CD8-positive, alpha-beta T cell (primary cell): ENCODE measurements at places on chromosomes 2 and 18.

DNA sequence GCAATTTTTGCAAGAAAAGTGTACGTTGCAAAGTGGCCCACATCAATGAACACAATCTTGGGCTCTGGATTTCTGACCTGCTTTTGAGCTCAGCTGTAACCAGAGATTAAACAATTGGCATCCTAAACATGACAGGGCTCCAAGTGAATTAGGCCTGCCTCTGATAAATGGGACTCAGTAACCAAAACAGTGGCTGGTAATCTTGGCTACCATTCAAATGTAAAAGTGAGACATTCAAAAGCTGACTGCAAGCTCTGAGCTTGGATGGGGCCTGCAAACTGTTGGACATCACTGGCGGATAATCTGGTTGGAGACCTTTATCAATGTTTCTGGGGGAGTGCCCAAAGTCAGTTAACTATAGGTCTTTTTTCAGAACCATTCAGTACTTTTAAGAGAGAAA is 160.7 kb downstream of the RAB3GAP1 start:
- no peak for DNase-seq

DNA sequence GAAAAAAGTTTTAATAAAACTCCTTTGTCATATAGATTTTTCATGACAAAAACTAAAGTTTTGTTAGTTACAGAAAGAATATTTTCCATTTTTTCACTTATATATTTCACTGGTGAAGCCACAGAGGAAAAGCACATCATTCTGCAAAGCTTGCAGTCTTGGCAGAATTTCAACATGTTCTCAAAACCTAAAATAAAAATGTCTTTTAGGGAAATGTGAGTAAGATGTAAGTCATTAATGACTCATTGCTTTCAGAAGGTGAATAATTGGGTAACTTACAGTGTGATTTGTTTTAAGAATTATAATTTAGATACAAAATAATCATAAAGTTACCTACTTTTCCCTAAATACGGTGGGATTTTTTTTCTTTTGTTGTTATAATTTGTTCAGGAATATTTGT is 43.4 kb upstream of the TNFRSF11A start:
- DNase-seq = no peak

- DNase-seq = no peak
These were observed 66.0 kb upstream of the SCN7A start for GRCh38 chr2:166560022-166560421.

DNA sequence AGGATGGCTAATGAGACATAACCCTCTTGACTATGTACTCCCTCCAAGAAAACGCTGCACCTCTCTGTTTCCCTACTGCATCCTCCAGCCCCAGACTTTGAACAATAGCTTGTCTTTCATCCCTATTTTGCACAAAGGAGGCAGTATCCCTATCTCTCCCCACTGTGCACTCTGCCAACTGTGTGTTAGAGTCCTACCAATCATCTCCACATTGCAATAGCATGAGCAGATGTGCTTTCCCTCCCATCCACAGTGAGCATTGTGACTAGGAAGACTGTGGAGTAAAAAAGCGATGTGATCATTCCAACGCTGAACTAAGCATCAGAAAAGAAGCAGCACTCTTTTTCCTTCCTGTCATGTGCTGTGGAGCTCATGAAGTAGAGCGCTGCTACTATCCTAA is 206.3 kb upstream of the GULP1 start:
- DNase-seq = no peak

DNA sequence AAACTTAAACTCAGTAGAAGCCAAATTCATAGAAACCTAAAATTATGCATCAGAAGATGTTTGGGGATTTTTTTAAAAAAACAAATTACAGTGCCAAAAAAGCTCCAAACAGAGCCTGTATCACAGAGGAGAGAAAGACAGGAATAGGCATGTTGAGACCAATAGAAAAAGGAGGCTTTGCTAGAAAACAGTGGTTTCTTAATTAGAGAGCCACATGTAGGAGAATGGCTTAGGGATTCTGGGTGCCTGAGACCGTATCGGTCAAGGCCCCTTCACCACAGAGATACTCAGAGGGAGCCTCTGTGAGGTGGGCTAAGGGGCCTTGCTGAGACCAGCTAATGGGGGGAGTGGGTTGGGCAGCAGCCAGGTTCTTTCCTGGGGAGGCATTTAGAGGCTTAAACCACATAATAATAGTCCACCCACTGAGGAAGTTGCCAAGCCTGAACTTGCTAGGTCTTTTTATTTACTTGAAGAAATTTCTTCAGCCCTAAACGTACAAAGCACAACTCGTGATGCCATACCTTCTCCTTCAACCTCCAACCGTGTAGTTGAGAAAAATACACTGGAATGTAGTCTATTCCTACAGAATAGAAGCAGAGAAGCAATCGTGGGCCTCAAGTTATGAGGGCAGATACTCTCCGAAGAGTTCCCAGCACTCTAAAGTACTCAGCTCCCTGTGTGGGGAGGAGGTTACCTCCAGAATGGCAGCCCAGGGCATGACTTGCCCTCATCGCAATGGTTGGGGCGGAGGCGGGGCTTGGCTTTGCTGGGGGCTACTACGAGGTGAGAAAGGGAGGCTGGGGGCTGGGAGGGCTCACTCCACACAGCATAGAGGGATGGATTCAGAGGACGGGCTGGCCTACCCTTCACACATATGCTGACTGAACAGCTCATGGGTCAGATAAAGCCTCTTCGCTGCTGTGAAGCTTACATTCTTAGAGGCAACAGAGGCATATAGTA is 237.9 kb downstream of the TPGS2 start:
- DNase-seq = no peak

GRCh38 chr2:64080179-64080578 is 61.0 kb upstream of the VPS54 start:
- no peak for DNase-seq

- DNase-seq = no peak
These were observed 46.3 kb upstream of the SLC39A10 start for GRCh38 chr2:195610717-195611116.

DNA sequence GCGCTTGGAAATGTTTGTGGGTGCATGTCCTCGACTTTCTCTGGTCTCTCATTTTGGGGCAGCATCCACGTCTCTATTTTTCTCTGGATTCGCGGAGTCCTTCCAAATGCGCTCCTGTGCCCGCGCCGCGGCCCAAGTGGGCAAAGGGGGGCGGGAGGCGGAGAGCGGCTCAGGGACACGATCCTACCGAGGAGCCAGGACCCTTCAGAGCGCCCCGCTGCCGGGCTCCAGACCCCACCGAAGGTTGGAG is 990 bp downstream of the EPAS1 start:
- no peak for DNase-seq

- no peak for DNase-seq
These were observed 193.8 kb downstream of the LRRTM4 start for GRCh38 chr2:77328134-77328931.

DNA sequence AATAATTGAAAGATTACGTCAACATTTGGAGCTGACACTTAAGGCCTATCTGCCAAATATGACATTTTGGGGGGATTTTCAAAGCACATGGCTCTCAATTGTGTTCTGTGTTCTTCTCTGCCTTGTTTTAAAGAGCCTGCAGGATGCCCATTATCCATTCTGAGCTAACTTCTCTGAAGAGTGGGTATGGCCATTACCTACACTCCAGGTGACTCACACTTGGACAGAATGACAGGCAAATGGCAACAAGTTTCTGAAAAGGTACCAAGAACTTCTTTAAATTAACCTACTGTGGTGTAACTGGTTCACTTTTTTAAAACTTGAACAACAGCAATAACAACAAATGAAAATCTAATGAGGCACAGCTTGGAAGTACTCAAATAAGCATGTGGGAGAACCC is 834.9 kb upstream of the SLC39A10 start:
- no peak for DNase-seq

GRCh38 chr2:122341007-122341406 is 585.6 kb downstream of the TSN start:
- no peak for DNase-seq

DNA sequence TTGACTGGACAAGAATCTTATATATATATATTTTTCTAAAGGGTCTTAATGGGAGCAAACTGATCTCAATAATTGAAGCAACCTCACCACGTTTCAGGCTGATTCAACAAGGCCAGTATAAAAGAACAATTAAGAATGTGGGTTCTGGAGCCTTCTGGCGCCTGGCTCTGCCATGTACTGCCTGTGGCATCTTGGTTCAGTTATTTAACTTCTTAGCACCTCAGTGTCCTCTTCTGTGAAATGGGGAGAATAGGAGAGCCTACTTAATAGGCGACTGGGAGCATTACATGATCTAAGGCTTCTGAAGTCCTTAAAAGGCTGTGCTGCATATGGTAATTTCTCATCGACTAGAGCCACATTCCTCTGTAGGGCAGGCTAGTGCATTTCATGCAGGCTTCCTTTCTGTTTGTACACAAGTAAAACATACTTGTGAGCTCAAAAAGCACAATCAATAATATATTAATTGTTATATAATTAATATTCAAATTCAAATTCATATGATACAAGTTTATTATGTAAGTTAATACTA is 118.4 kb upstream of the LYPD1 start:
- DNase-seq = no peak

DNA sequence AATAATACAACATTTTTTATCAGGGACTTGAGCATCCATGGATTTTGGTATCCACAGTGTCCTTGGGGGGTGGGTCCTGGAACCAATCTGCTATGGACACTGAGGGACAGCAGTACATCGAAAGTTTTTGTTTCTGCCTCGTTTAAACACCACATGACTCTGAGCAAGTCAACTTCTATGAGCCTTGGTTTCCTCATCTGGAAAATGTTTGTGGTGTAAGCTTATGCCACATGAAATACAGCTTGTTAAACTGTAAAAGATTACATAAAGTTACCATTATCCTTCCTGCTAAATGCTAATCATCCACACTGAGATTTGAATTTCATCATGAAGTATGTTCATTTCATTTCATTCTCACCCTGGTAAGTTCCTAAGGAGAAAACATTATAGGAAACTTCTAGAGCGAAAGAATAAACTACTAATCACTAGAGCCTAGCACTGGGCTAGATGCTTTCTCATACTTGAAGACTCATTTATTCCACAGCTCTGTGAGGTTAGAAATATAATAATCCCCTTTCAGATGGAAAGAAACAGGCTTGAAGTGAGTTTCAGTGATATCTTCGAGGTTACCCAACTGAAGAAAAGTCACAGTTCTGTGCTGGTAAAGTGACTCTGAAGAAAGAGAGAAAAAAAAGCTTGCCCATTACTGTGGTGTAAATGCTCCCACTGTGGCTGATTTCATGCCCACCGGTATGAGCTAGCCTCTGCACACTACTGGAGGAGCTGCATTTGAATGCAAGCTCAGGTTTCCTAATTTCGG is 29.2 kb downstream of the MCFD2 start:
- no peak for DNase-seq

- no peak for DNase-seq
These were observed 139.7 kb downstream of the INO80D start for GRCh38 chr2:205946226-205946625.

DNA sequence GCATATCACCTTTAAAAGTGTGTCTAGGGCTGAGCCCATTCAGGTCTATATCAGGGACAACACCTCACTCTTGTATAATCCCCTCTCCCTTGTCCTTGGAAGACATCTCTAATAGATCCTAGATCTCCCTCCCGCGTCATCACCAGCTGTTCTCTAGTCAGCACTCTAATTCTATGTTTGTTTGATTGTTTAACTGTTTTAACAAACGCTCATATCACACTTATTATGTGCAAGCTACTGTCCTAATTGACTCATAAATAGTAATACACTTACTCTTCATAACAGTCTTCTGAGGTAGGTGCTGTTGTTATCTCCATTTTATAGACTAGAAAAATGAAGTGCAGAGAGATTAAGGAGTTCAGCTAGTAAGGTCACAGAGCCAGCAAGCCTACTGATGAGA is 1.6 kb upstream of the ERMN start:
- DNase-seq = no peak

- no peak for DNase-seq
These were observed 13.9 kb downstream of the VIL1 start for GRCh38 chr2:218432676-218433365.

DNA sequence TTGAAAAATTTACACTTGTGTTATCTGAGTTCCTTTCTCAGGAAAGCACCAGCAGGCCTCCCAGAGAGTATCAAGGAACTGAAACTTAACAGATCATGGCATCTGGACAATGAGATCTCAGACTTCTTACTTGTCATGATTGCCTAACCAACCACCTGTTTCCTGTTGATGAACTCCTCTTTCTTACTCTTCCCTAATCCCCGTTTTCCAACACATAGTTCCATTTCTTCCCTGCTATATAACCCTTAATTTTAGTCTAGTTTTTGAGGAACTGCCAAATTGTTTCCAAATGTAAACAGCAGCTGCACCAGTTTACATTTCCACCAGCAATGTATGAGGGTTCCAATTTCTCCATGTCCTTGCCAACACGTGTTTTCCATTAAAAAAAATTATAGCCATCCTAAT is 6.1 kb upstream of the FAM171B start:
- DNase-seq = no peak

DNA sequence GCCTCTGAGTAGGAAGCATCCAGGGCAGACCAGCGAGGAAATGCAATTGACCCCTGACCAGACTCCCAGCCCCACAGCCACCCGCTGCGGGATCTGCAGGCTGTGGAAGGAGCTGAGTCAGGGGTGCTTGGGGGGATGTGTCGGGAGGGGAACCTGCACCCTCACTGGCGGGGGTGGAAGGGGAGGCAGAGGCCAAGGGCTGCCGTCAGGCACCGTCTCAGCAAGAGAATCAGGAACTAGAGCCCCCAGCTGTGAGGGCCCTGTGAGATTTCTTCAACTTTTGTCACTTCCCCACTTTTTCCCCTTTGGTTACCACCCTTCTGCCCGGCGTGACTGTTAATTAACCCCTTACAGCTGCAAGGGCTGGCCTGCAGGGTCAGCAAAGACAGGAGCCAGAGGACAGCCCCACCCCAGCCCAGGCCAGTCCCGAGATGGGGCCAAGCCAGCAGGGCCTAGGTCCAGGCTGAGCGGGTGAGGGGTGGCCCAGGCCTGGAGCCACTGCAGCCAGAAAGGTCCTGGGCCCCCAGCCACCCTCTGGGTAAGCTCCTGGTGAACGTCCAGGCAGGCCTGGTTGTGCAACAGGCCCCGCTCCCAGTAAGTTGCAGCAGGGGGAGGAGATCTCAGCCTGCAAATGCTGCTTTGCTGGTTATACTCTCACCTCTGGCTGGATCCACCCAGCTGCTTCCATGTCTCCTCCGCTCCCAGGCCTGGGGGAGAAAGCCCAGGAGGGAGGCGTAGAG is 147.0 kb upstream of the ID2 start:
- no peak for DNase-seq

DNA sequence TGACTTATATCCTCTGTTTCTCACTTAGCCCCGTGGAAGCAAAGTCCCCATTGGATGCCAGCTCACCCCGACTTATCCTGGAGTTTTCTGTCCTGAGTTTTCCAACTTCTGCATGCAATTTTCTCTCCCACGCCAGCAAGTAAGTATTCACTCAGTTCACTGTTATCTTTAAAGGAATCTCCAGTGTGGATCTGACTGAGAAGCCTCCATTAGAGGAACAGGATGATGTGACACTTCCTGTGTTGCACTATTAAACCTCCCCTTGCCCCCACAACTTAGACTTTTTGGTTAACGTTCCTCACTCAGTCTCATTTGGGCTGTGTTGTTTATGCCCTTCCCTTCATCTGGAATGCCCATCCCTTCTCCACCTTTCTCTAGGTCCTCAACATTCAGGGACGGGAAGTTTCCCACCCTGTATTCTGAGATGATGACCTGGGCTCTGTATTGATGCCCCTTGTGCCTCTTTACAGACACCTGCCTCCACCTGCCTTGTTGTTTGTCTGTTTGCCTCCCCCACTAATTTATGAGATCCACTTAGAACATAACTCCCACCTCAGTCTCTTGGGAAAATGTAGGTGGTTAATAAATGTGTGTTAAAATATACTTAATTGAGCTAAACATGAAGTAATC is 536.1 kb upstream of the RAB6C start:
- no peak for DNase-seq
